ENCODE measurements at places on chromosomes 16 and 17. TPM values are rescaled to one million over a fixed set of nuclear protein-coding genes. Genes with fewer than 3 reads are reported as not detected.

GRCh38 chr16:12675046-12675445 is 128.6 kb downstream of the CPPED1 start:
- DNase-seq, result no peak

- DNase-seq, result no peak
Measured at GRCh38 chr17:38405654-38406053, 22.6 kb upstream of the ARHGAP23 start.

- no peak for DNase-seq
Measured at GRCh38 chr16:87707097-87707496, 58.7 kb downstream of the KLHDC4 start.

GRCh38 chr17:68148936-68149335 is 98.9 kb upstream of the AMZ2 start:
- DNase-seq, result no peak

DNA sequence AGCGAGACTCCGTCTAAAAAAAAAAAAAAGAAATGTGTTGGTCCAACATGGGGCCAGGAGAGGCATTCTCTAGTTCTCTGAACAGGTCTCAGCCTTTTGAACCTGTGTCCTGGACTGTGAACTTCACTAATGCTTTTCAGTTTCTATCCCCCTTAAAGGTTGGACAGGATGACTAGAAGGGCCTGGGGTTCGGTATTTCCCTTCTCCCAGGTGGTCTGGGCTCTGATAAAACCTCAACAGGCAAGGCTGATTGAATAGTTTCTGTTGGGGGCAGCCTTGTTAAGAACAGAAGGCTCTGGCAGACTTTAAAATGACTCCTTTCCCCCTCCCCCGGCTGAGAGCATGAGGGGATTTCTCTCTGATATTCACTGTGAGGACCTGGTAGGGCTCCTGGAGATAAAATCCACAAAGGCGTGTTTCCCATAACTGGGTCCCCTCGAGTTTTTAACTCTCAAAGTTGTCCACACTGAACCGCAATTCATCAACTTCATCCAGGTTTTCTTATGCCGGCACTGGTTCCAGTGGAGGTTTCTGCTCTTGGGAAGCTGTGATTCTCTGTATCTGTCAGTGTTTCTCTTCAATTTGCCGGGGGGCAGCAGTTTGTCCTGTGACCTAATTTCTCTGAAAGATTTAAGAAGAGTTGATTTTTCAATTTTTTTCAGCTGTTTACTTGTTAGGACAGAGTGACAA is 91.3 kb downstream of the METRNL start:
- no peak for DNase-seq

- DNase-seq, result no peak
Measured at GRCh38 chr16:58249388-58249779, 45.4 kb downstream of the PRSS54 start.

- no peak for DNase-seq
Measured at GRCh38 chr17:323181-323580, 29.4 kb downstream of the RPH3AL start.

- DNase-seq, result no peak
Measured at GRCh38 chr17:48636177-48637018, 10.2 kb upstream of the HOXB9 start.

GRCh38 chr17:37574427-37574826 is 34.8 kb downstream of the SYNRG start:
- no peak for DNase-seq

GRCh38 chr17:12865769-12866168 is 76.5 kb downstream of the ARHGAP44 start:
- no peak for DNase-seq

GRCh38 chr17:74268558-74268957 is 5.5 kb upstream of the DNAI2 start:
- no peak for DNase-seq

- DNase-seq, result no peak
Measured at GRCh38 chr17:18278867-18279266, 18.4 kb downstream of the MIEF2 start.

GRCh38 chr17:49819651-49820050 is 28.2 kb downstream of the TAC4 start:
- DNase-seq, result no peak

DNA sequence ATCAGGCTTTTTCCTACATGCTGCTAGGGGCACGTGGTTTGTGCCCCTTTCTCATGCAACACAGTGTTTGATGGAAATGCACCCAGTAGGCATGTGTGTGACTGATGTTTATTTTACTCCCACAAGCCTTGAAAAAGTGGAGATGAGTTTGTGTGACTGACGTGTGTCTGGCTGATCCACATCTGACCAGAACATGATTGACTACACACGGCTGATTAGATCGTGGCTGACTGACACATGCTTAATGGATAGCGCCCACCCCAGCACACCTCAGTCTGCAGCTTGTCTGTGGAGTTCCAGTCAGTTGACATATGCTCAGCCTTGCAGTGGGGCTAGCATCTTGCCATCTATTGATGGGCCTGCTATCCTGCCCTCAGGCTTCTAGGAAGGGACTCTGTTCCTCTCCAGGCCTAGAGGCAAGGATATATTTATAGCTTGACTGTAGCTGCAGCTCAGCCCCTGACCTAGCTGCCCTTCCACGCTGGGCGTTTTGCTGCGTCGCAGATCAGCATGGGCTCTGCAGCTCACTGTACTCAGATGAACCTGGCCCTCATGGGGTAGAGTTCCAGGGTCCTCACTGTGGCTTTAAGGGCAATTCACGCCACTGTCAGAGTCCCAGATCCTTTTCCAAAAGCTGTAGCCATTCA is 112.3 kb downstream of the HS3ST2 start:
- no peak for DNase-seq

DNA sequence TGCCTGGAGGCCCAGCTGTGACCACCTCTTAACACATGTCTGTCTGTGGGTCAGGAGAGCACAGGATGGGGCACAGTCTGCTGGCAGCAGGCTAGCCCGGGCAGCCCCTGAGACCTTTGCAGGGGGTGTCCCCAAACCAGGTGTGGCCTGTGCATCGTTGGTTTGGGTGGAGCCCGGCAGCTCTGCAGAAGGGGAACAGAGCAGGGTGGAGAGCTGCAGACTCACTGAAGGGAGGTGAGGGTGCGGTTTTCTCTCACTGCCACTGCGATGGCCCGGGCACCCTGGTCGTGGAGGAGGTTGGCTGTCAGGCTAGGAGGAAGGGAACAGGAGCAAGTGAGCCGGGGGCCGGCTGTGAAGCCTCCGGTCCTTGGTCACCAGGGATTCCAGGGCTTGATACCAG is 28.8 kb downstream of the NLRC3 start:
- DNase-seq, result no peak

DNA sequence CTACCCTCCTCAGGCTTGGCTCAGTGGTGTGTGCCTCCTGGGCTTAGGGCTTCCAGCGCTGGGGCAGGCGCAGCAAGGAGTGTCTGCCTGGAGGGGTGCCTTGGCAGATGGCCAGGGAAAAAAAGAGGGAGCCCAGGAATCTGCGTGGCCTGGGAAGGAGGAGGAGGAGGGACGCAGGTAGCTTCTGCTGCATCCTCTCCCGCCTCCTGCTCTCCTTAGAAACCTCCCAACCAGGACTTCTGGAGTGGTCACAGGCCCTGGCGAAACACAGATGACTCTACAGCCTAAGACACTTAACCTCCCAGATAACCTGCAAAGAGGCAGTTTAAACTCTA is 7.3 kb upstream of the BCAR1 start:
- DNase-seq, result no peak

GRCh38 chr16:74844041-74844980 is 69.7 kb upstream of the FA2H start:
- DNase-seq, result no peak

DNA sequence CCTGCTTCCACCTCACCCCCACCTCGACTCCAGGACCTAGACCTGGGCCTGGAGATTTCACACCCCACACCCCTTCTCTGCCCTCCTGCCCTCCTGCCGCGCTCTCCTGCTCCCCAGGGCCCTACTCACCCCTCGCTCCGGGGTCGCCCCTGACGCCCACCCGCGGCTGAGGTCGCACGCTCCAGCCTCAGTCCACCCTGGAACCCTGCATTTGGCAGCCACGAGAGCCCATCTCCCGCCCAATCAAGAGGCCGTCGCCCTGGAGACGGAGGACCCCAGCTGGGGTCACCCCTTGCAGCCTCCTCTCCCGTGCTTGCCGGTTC is 16.1 kb downstream of the TLE7 start:
- DNase-seq, result no peak

DNA sequence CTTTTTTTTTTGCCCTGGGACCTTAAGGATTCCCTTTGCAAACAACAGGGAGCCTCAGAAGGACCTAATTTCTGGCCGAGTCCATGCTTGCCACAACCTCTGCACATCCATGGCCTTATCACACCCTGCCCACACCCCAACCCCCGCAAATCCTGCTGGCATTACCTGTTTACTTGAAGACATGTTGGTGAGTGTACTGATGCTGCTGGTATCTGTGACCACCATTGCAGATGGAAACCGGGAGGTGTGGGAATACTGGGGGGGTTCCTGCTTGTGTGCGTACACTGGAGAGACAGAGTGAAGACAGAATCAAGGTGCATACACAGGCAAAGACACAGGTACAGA is 46.0 kb downstream of the HNF1B start:
- DNase-seq, result no peak

GDPD1 gene
- 9.5 TPM for polyA plus RNA-seq

SKAP1 gene
- 8.5 TPM for polyA plus RNA-seq

MT3 gene
- 1.3 TPM for polyA plus RNA-seq

RAMP2 gene
- polyA plus RNA-seq, result 80.9 TPM

GLIS2 gene
- polyA plus RNA-seq, result 51.0 TPM

KCNH4 gene
- not detected for polyA plus RNA-seq

PRSS21 gene
- not detected for polyA plus RNA-seq

PRSS22 gene
- 12.2 TPM for polyA plus RNA-seq

PKD1 gene
- 123 TPM for polyA plus RNA-seq

HSF5 gene
- polyA plus RNA-seq, result 0.50 TPM

CDR2L gene
- polyA plus RNA-seq, result 11.4 TPM

SLC5A11 gene
- 4.8 TPM for polyA plus RNA-seq

ZNF750 gene
- 1.8 TPM for polyA plus RNA-seq

CCL8 gene
- not detected for polyA plus RNA-seq

CLEC3A gene
- polyA plus RNA-seq, result 0.22 TPM

RCVRN gene
- polyA plus RNA-seq, result 0.08 TPM

Data from renal cortex interstitium (tissue), 15 donors.